Activated gamma-delta T cell treated with Interleukin-2 at 50 U/mL for 16 hours (primary cell): ENCODE measurements at places on chromosomes 2 and 18.
A peak's percentile ranks its signal among the peaks of the same experiment; 100 is the strongest.

GRCh38 chr2:142681952-142682351 lies 195.5 kb upstream of the KYNU start:
- no peak for DNase-seq

DNA sequence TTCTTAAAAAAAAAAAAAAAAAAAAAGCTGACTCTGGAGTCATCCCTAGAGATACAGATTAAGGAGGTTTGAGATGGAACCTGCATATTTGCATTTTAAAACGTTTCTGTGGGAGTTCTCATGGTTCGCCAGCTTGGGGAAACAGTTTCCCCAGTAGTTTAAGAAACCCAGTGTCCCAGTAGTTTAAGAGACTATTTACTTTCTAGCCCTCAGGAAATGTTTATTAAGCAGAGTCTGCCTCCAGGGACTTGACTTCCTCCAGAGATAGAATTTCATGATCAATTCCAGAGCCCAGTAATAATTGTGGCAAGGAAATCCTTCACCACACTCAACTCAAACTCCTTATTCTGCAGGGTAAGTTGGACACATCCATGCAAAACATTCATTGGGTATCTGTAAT lies 39.1 kb downstream of the DIPK1C start:
- no peak for DNase-seq

GRCh38 chr2:47086571-47086970 lies 68.5 kb downstream of the STPG4 start:
- DNase-seq: no peak

DNA sequence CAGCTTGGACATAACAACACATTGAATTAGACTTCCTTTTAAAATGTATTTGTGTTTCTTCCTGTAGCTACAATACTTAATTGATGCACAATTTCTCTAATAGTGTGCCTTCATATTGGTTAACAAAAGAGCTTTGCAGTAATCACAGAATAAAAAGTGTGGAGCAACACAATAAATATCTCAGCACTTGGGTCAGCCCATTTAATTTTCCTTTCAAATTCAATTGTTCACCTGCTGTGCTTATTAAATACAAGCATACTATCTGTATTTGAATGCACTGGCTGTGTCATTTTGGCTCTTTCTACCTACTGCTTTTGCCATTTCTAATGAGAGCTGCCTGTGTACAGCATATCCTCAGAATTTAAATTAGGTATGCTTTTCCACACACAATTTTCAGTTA lies 1641.3 kb upstream of the SLC39A10 start:
- DNase-seq: no peak

GRCh38 chr2:102397209-102397608 lies 25.8 kb upstream of the IL18RAP start:
- no peak for DNase-seq

DNA sequence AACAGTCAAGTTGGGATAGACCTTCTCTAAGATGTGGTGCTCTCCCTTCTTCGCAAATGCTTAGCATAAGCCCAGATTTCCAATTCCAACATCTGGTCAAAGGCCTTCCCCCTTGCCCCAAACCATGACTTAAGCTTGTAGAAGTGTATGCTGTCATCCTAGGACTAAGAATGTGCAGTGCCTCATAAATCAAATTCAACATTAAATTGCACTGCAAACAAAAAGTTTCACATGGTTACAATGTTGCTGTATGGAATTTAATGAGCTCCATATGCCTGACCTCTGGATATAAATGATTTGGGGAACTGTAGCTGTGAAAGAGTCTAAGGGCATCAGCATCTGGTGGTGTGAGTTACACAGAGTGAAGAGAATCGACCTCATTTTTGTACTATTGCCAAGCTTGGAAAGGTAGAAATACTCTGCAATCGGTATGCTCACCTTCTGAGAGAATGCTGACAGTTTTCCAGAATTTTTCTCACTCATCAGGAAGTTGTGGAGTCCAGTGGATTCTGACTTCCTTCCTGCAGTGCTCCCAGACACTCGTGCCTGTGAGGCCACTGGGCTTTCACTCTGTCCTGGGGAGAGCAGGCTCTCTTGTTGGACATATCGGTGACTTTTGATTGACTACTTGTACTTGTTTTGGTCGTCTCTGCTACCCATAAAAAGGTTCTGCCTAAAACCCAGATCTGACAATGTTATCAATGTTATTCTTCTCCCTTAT lies 40.6 kb downstream of the FASTKD2 start:
- DNase-seq: no peak

DNA sequence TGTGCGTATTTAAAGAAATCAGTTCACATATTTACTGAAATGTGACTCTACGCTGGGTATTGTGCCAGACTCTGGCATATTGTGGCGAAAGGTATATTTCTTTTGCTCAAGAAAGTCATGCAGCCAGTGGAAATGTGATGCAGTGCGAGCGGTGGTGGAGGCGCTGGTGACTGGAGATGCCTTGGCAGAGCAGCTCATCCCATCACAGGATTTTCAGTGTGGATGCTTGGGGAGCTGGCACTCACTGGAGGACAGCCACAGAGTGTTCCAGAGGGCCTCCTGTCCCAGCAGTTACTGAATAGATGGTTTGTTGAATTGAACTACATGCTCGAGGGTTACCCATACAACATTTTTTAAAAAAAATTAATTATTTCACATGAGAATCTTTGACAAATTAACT lies 117.6 kb downstream of the ZNF407 start:
- no peak for DNase-seq

DNA sequence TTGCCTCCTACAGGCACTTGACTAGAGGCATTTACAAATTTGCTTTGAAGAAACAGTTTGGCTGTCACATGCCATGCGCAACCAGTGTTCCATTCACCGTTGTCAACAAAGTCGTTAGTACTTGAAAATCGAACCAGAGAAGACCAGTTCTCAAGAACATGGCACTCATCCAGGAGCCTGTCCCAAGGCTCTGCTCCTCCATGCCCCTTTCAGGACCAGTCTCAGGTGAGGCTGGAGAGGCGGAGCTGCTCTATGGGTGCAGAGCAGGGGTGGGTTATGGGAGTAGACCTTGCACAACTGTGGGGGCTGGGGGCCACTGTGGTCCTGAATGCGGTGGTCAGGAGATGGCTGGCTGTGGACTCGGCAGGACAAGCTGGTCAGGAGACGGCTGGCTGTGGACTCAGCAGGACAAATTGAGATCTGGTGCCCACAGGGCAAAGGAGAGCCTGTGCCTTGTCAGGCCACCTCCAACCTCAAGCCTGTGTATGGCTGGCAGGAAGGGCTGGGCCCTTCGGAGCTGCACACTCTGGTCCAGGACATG lies 12.3 kb upstream of the ATP9B start:
- DNase-seq: no peak

- no peak for DNase-seq
Measured at GRCh38 chr2:46774499-46775228, 140.9 kb downstream of the MCFD2 start.

DNA sequence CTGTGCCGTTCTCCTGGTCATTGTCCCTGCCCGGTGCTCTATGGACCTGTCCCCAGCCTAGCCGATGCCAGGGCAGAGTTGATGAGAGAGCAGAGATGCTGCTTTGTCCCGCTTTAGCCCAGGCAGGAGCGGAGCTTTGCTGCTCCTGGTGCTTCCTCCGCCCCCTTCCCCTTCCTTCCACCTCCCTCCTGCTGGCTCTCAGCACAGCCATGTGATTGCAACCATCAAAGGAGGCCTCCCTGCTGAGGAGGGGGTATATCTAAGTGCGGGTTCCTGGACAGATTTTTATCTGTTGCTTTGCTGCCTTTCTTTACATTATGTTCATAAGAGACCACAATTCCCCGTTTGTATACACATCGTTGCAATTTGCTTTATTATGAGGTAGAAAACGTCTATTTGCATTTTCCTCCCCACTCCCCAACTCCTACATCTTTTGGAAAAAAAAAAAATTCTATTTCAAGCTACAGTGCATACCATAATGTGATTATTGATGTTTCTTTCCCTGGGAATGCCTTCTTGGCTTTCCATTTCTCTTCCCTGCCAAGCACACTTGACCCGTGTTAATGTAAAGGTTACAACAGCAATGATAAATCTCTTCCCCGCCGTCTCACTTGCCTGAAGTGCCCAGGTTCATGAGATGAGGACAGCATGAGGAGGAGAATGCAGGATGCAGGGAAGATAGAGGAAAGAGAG lies 25.4 kb downstream of the ALPK2 start:
- no peak for DNase-seq

GRCh38 chr2:133326652-133327397 lies 241.4 kb downstream of the NCKAP5 start:
- DNase-seq: no peak

DNA sequence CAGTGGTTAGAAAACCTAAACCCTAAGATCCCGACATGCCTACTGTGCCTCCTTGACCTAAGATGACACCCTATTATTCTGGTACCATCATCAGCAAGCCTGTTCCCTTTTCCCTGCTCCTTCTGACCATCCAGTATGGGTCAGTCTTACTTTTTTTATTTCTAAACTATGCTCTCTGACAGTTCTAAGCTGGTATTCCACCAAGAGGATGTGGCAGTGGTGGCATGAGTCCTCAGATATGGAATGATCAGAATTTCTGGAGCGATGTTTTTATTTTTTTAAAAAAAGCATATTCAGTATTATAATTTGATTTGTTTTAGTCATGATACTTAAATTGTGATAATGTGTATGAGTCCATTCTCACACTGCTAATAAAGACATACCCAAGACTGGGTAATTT lies 145.9 kb upstream of the LHCGR start:
- DNase-seq: no peak

DNA sequence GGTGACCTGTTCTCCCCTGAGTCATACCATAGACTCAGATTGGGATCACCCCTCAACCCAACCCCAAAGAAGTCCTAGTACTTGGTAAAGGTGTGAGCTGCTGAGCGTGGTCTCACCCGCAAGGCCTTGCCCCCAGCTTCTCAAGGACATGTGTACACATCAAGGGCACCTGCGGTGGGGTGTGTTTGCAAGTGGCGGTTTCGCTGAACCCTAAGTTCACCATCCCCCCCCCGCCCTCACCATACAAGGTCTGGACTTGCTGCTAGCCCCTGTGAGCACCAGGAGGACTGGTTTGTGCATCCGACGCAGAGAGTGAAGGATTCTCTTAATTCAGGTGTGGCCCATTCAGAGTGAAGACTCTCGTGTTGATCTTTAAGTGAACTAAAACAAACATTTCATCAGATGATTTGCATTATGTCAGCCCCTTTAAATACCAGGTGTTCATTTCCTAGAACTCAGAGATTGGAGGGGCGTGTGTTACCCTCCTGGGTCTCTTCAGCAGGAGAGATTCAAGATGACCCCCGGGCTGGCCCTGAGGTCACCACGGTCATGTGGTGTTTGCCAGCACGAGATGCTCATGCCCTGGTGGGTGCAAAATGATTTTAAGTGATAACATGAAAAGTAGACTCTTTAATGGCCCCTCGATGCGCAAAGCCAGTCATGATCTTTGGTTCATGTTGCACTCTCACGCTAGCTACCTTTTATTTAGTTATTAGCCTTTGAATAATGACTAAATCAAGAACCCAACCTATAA lies 27.8 kb downstream of the MTERF4 start:
- no peak for DNase-seq

DNA sequence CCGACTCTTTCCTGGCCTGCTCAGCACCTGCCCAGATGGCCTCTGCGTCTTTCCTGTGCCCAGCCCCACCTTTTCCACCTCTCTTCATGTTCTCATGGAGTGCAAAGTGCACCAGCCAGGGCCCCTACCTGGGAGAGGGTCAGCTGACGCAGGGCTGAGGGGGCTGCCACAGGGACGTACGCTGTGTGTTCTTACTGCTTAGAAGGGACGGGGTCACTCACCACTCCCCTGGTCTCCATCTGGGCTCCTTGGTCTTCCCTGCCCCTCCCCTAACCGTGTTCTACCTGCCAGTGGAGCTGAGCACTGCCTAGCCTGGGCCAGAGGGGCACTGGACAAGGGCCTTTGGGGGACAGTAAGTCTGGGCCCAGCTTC lies 8.6 kb downstream of the ERFE start:
- no peak for DNase-seq

DNA sequence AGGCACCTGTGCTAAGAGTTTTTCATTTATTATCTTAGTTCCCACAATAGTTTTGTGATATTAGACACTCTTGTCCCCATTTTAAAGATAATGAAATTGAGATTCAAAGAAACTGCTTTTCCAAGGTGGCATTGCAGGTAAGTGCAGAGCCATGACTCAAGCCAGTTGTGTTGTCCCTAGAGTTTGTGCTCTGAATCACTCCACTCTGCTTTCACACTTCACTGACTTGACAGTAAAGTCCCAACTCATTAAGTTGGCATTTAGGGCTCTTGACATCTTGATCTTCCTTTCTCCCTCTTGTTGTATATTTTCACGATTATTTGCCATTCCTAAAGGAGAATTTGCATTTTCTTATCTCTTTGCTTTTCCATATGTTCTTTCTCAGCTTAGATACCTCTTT lies 114.3 kb downstream of the DIS3L2 start:
- no peak for DNase-seq

- no peak for DNase-seq
Measured at GRCh38 chr2:54428108-54428831, 27.9 kb upstream of the SPTBN1 start.

- peak; percentile 45 for DNase-seq
Measured at GRCh38 chr2:224952936-224953657, 89.2 kb downstream of the DOCK10 start.

DNA sequence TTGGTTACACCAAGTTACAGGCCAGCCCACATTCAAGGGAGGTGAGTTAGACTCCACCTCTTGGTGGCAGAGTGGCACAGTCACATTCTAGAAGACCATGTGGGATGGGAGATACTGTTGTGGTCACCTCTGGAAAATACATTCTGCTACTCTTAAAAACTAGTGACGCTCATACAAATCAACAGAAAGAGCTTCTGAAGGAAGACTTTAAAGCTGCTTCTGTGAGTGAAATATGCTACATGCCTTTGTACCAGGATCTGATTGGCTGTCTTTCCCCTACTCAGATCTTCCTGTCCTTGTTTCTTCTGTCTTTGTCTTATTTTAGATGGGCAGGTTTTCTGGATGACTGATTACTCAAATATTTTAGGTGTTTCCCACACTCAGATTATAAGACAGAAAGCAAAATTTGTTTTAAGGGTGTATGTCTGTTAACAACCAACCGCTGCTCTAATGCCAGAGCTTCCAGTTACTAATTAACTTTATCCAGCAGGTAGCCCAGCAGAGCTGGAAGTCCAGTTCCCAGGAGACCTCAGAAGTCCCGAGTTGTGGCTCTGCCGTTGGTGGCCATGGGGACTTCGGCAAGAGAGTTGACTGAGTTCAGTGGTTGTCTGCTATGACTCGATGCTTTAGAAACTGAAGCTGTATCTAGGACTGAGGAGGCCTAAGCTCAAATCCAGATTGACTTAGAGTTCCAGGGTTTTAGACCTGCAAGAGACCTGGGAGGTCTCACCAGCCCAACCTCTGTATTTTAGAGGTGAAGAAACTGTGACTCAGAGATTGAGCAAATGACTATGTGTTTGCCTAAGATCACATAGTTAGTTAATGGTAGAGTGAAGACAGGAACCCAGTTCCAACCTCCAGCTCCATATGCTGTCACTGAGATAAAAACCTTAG lies 7.4 kb downstream of the IL1R2 start:
- no peak for DNase-seq

DNA sequence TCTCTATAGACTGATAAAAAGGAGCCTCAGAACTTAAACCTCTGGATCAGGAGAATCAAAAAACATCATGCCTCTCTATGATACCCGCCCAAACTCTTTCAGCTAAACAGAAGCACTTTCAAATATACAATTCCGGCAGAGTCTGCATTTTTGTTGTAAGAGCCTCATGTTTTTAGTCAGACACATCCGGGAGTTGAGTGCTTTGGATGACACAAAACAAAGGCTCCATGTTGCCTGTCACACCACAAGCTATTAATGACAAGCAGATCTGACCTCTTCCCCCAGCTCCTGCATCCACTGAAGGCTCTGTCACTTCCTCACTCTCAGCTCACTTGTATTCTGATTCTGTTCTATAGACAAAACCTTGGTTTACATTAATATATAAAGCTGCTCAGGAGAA lies 33.2 kb downstream of the SLC38A11 start:
- DNase-seq: no peak
